ENCODE measurements at places on chromosomes 4 and X.

DNA sequence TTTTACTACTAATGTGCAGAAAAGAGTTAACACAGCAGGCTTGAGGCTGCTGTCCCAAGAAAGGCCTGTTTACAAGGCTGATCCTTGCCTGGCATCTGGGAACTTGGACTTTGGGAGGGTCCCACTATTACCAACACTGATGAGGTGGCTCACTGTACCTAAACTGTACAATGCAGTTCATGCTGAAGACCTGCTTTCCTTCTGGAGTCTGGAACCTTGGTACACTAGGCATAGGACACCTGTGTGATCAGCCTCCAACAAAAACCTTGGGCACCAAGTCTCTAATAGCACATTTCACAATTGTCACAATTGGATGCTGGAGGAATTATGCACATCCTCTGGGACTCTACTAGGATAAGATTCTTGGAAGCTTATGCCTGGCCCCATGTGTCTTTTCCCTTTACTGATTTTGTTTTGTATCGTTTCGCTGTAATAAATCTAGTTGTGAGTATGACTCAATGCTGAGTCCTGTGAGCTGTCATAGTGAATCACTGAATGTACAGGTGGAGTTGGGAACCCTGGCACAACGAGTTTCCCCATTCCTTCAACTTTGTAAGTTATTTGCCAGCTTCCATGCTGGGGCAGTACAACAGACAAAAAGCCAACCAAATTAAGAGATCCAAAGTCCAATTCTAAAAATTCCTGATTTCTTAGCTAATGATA is 45.9 kb downstream of the TEC start:
- DNase-seq = no peak

DNA sequence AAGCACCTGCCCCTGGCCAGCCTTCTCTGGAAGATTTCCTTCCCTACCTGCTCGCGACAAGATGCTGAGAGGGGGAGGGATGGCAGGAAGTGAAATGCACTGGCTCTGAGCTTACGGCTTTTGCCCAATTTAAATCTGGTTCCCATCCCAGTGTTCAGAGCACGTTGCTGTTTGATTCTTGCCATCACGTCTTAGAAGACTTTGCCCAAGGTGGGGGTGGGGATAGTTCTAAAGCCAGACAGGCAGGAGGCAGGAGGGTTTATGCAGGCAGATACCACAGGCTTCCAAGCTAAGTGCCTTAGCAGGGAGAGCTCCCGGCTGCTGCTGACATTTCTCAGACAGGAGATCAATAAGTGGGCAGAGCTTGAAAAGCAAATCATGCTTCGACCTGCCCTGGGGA is 393.9 kb downstream of the MID1IP1 start:
- no peak for DNase-seq

- no peak for DNase-seq
Measured at GRCh38 chr4:94399277-94399676, 52.5 kb upstream of the PDLIM5 start.

DNA sequence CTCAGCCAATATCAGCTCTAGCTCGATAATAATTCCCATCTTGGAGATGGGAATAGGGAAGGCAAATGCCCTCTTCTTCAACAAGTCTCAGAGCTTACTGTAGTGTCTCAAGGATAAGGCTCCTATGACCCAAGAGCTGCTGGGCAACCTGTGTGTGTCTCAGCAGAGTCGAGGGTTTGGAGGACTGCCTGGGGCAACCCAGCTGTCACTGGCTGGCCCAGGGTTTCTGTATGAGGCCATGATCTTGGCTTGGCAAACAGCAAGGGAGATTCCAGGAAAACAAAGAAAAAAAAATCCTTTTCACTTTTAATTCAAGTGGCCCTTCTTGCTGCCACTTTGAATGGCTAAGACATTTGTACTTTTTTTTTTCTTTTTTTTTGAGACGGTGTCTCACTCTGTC is 34.4 kb downstream of the TMSB4X start:
- no peak for DNase-seq

DNA sequence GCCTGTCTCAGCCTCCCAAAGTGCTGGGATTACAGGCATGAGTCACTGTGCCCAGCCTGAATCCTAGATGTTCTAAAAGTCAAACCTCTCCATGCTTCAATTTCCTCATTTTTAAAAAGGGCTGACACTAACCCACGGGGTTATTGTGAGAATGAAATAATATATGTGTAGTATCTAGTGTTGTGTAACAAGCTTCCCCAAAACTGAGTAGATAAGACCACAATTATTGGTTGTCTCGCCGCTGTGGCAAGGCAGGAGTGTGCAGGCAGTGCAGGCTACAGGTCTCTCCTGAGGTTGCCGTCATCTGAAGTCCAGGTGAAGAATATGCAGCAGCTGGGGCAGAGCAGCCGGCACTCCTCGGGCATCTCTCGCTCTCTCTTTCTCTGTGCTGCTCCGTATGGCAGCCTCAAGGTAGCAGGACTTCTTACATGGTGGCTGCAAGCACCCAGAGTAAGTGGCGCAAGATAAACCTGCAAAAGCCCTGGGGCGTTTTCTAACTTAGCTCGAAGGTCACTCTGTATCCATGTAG is 30.9 kb downstream of the RAB33B start:
- DNase-seq = no peak

DNA sequence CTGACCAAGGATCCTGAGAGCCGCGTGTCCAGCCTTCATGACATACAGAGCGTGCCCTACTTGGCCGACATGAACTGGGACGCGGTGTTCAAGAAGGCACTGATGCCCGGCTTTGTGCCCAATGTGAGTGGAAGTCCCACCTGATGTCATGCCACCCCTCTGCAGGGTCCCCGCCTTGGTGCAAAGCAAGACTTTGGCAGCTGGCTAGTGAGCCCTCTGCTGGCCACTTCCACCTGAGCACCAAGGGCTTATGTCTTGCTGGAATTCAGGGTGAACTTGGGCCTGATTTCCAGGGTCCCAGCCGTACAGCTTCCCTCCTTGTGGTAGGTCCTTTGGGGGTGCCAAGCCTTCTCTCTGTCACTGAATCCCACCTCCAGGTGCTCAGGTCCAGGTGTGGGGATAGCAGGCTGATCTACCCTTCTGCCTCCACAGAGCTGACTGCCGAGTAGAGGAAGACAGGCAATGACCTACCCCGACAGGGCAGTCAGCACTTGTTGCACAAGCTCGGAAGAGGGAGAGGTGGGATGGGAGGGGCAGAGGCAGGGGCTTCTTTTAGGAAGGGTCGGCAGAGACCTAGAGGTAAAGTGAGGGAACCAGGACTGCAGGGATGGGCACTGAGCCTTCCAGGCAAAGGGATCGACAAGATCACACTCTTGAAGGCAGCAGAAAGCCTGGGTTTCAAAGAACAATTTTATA is 248.1 kb downstream of the EVC2 start:
- no peak for DNase-seq

DNA sequence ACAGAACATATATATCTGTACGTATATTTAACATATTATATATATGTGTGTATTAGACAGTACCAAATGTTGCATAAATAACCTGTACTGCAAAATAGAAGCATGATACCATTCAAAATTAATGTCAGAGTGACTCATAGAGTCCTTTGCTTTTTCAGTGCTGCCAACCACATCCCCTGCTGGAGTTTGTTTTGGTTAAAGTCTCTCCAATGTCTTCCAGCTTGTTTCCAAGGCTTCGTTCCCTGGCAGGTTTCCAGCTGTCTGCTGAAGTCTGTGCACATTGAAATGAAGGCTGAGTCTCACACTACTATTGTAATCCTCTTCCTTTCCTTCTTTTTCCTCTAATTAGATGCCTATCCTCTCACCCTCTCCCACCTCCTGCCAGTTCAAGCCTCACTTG is 14.9 kb downstream of the NRK start:
- no peak for DNase-seq

DNA sequence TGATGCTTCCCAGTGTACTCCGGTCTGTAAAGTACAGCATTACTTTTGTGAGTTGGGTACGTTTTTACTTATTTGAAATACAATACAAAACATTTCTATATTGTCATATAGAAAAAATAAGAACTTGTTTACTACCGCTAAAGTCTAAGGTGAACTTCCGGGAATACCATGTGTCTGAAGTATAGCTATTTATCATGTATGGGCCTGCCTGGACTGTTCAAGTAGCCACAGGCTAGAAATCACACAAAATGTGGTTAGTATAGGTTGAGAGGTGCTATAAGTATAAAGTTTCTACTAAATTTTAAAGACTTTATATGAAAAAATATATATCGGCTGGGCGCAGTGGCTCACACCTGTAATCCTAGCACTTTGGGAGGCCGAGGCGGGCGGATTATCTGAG is 152.3 kb downstream of the ARAP2 start:
- DNase-seq = no peak

- DNase-seq = no peak
Measured at GRCh38 chr4:108107729-108108382, 60.9 kb downstream of the LEF1 start.

DNA sequence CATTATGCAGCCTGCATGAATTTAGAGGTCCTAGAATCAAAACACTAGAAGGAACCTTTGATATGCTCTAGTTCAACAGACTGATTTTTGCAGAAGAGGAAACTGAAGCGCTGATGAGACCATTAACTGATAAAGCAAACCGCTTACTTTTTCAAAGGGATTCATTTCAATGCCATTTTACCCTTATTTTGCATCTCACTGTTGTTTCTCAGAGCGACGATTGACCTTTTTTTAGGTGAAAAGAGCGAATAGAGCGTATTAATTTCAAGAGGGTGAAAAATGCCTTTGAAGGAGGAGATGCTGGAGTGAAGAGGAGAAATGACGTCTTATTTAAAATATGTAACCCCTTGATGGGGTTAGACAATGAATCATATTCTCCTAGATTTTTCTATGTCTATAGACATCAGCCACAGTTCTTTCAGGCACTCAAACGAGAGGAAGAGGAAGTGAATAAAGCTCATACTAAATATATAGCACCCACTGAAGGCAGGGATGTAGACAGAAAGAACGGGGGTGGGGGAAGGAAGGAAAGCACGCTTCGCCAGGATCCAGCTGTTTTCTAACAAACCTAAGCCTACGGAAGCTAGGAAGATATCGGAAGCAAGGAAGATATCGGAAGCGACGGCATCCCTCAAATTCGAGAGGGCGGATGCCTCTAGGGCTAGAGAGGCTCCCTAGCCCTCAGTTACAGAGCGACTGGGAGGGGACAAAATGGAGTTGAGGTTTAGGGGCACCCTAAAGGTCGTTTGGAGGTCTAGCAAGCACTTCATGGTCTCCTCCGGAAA is 848 bp downstream of the ACSL4 start:
- DNase-seq = no peak

DNA sequence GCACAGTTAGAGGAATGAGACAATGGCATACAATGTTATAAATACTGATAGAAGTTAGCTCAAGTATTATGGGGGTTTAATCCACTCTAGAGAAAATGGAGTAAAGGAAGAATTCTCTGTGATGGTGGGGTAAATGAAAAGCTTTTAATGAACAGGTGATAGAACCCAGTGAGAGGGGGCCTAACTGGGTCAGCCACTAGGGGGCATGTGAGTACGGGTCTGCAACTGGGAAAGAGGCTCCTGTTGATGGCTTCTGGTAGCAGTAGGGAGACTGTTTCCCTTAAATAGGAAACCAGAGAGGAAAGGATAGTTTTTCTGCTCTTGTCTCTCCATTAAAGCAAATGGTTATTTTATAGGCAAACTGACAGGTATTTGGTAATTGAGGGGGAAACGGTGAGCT is 132.8 kb upstream of the GPR101 start:
- DNase-seq = no peak

GRCh38 chrX:22559506-22559905 is 286.8 kb downstream of the CBLL2 start:
- DNase-seq = no peak

Data from activated CD8-positive, alpha-beta memory T cell treated with anti-CD3 and anti-CD28 coated beads for 48 hours (primary cell).